Central memory CD8-positive, alpha-beta T cell (primary cell): ENCODE measurements at places on chromosomes 6 and 20.

DNA sequence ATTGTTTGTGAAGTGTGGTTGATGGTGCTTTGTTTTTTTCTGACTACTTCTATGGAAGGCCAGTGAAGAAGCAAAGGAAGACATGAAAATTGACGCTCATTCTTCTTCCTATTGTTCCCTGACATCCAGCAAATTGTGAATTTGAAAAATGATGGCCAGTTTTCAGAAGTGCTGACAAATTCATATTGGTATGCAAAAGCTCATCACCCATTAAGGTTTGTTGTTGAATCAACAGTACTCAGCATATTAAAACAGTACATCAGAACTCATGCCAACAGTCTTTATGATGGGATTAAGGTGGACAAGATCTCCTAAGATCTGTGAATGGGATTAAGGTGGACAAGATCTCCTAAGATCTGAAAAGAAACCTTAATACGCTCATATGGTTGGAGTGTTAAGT lies 1.0 kb upstream of the MTG2 start:
- no peak for DNase-seq

- no peak for DNase-seq
These were observed 18.0 kb downstream of the USP49 start for GRCh38 chr6:41877051-41877680.

GRCh38 chr20:38725931-38726803 lies 1.9 kb downstream of the SLC32A1 start:
- DNase-seq = no peak

GRCh38 chr6:45027126-45027525 lies 301.0 kb upstream of the RUNX2 start:
- no peak for DNase-seq

GRCh38 chr6:121652726-121653623 lies 217.5 kb downstream of the GJA1 start:
- DNase-seq = no peak

- no peak for DNase-seq
These were observed 11.9 kb downstream of the TEAD3 start for GRCh38 chr6:35484921-35485392.

DNA sequence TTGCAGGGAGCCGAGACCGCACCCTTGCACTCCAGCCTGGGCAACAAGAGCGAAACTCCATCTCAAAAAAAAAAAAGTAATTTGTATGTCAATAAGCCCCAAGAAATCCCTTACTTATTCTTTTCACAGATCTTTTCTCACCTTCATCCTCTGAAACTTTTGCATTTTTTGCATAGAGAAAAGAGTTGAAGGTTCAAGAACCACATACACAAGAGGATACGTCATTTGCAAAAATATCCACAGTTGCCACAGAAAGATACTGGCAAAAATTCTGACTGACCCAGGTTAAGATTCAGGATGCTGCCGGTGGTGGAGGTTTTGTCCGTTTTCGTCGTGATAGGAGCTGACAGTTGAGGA lies 94.5 kb downstream of the ZMYND8 start:
- DNase-seq = no peak

- no peak for DNase-seq
These were observed 79.9 kb downstream of the SLC22A3 start for GRCh38 chr6:160428069-160428430.

- DNase-seq = no peak
These were observed 227.2 kb downstream of the ZMYND8 start for GRCh38 chr20:47129306-47129705.

DNA sequence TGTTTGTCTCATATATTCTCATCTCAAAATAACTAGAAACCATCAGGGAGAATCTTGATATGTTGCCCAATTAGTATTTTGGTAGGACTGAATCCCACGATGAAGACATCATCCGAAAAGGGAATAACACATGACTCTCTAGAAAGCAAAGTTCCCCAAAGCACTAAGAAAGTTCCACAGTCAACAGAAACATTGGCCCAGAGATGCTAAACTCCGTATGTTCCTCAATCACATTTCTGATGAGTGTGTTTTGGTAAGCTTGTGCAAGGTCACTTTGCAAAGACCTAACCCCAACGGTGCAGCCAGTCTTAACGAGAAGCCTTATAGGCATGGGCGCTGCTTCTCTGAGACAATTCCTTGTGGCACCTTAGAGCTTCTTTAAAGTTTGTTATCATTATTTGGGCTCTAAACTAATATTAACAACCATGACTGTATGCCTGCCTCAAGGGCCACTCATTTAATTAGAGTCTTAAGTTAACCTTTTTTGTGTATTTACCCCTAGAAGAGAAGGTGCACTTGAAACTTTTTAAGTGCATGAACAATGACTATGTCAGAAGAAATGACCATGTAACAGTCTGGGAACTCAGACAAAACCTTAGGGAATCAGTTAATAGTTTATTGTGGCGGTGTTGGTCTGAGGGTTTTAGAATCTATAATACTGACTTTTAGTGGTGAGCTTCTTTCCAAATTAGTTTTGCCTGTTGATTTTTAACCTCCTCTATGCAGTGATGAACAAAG lies 202.0 kb upstream of the RAB32 start:
- no peak for DNase-seq

DNA sequence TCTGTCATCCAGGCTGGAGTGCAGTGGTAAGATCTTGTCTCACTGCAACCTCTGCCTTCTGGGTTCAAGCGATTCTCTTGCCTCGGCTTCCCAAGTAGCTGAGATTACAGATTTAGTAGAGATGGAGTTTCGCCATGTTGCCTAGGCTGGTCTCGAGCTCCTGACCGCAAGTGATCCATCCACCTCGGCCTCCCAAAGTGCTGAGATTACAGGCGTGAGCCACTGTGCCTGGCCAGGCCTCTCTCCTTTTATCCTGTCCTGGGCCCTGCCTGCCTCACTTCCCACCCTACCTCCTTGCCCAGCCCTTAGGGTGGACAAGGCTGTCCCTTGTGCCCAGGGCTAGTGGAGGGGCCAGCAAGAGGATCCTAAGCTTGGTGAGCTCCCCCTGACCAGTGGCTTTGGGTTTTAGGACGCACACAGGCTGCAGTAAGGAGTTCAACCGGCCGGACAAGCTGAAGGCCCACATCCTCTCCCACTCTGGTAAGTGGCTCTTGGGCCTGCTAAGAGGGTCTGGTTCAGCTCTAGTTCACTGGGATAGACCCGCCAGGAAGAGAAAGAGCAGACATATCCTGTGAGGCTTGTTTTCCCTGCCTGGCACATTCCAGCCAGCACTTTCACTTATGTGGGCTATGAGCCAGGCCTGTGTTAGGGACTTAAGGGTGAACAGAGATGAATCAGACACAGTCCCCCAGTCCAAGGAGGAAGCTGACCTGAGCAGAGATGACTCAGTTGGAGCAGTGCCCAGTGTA lies 21.9 kb upstream of the CHMP4B start:
- DNase-seq = no peak

- no peak for DNase-seq
These were observed 104.1 kb upstream of the BTN3A2 start for GRCh38 chr6:26260725-26261490.

DNA sequence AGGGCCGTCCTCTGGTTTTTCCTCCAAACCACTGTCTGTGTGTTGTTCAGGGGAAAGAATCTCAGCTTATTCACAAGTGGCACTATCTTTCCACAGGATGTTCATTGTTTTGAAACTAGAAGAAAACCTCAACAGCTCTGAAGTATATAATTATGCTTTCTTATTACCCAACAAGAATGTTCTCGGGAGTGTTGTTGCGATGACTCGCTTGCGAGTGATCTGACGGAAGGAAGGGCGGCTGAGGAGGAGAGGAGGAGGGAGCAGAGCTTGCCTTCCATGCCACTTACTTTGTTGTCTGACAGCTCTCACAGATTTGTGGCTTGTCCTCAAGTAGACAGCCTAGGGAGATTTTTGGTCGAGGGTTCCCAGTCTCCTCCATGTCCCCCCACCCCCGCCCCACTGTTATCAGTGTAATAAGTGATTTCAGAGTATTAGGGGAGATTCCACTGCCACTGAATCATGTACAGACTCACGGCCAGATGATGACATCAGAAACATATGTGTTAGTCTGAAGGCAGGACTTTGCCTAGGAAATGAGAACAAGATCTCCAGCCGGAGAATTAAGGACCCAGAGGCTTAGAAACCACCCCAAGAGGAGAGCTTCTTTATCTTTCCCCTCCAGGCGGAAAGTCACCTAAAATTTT lies 80.7 kb upstream of the CCN6 start:
- DNase-seq = no peak

GRCh38 chr6:145119081-145119480 lies 616.2 kb downstream of the EPM2A start:
- DNase-seq = no peak

- no peak for DNase-seq
These were observed 17.6 kb upstream of the RPS6KA2 start for GRCh38 chr6:166644681-166645080.

DNA sequence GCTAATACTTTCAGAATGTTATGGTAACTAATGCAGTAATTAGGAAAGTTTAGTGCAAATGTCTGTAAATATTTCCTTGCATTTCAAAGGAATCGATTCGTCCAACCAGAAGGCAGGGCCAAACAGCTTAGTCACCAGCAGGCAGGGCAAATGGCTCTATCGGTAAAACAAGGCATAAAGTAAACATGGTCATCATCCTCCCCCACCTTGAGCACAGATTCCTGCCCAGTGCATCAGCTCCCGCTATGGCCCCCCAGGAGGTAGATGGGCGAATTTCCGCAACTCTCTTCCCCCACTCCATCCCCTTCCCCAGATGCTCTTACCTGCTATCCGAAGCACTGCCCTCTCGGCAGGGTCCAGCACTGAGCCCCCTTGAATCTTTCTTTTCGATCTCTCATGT lies 103.8 kb upstream of the BEND6 start:
- DNase-seq = no peak

GRCh38 chr6:6001443-6001842 lies 5.3 kb downstream of the NRN1 start:
- DNase-seq = no peak

- DNase-seq = no peak
These were observed 40.6 kb upstream of the NFATC2 start for GRCh38 chr20:51583073-51583472.
